Effector memory CD8-positive, alpha-beta T cell (primary cell): ENCODE measurements at places on chromosomes 16 and 17.
A peak's percentile ranks its signal among the peaks of the same experiment; 100 is the strongest.

GRCh38 chr16:77612596-77612995 is 109.7 kb upstream of the NUDT7 start:
- DNase-seq: no peak

- DNase-seq: peak; percentile 70
Measured at GRCh38 chr17:75036643-75037268, 10.0 kb downstream of the ATP5PD start.

GRCh38 chr16:4698321-4699045 is 5.1 kb downstream of the NUDT16L1 start:
- no peak for DNase-seq

DNA sequence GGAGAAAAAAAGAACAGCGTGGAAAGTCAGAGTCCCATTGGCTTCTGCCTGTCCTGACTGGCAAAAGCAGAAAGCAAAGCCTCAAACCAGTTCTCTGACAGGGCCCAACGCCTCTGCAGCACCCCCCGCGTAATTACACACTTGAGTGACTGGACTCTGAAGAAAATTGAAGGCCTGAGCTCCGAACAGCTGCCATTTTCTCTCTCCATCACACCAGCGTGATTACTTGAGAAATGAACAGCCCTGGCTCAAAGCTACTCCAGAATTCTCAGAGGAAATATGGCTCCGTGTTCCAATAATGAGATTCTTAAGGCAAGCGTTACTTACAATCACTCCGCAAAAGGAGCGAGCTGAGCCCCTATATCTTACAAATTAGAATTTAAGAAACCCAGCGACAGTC is 142.7 kb upstream of the C17orf78 start:
- DNase-seq: no peak
